ENCODE measurements at places on chromosomes 12 and 14.

GRCh38 chr12:100293017-100293416 lies 26.0 kb downstream of the SCYL2 start:
- DNase-seq: no peak

DNA sequence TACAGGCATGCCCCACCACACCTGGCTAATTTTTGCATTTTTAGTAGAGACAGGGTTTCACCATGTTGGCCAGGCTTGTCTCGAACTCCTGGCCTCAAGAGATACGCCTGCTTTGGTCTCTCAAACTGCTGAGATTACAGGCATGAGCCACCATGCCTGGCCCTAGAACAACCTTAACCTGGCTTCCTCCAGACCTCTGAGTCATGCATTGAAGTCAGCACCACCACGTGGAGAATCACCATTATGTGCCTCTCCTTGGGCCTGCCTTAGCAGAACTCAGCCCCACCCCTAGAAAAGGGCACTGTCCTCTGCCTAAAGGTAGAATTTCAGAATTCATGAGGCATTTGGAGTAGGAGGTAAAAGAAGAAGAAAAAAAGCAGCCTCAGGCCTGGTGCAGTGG lies 49.0 kb downstream of the LIMA1 start:
- DNase-seq: no peak

DNA sequence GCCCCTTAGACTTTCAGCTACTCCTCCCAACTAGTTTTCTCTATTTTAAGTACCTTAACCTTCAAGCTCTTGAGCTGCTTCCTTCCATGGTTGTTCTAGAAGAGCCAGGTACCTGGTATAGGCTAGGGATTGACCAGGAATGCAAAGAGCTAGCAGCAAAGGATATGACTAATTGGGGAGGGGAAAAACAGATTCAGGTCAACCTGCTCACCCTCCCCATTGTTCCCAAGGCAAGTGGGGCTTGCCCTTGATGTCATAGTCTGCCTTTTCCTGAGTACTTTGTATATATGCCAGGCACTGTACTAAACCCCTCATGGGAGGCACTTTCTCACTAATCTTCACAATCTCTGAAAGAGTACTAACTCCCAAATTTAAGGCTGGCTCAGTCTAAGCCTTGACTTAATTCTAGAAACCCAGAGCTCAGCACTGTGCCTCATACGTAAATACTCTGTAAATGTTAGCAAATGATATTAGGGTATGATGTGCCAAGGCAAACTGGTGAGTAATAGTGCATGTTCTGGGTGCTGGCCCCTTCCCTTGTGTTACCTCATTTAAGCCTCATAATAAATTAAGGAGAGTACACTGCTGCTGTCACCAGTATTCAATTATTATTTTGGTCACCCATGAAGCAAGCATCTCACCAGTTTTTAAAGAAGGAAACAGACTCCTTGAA lies 42.2 kb downstream of the SUDS3 start:
- DNase-seq: no peak

GRCh38 chr14:98198385-98198784 lies 1073.6 kb downstream of the BCL11B start:
- no peak for DNase-seq

- no peak for DNase-seq
These were observed 102.4 kb upstream of the METAP2 start for GRCh38 chr12:95371571-95371970.

DNA sequence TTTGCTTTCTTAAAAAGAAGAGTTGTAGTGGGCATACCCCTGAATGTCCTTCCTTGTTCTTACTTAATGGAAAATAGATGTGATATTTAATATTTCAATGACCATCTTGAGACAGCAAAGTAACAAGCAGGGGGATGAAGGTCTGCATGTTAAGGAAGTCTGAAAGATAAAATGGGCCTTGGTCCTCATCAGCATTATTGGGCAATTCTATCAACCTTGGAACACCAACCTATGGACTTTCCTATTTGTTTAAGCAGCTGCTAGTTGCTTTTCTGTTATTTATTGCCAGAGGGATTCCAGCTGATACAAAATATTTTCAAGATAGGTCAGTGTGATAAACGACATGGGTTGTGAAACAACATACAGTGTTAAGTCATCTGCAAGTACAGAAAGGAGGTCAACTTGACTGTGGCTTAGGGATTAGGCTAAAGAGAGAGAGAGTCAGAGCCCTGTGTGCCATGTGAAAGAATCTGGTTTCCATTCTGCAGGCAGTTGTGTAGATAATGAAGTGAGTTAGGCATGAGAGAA lies 16.4 kb upstream of the A2M start:
- DNase-seq: no peak

- DNase-seq: no peak
These were observed 12.0 kb downstream of the TM7SF3 start for GRCh38 chr12:27002141-27002540.

GRCh38 chr12:115378291-115378690 lies 694.3 kb upstream of the TBX3 start:
- no peak for DNase-seq

DNA sequence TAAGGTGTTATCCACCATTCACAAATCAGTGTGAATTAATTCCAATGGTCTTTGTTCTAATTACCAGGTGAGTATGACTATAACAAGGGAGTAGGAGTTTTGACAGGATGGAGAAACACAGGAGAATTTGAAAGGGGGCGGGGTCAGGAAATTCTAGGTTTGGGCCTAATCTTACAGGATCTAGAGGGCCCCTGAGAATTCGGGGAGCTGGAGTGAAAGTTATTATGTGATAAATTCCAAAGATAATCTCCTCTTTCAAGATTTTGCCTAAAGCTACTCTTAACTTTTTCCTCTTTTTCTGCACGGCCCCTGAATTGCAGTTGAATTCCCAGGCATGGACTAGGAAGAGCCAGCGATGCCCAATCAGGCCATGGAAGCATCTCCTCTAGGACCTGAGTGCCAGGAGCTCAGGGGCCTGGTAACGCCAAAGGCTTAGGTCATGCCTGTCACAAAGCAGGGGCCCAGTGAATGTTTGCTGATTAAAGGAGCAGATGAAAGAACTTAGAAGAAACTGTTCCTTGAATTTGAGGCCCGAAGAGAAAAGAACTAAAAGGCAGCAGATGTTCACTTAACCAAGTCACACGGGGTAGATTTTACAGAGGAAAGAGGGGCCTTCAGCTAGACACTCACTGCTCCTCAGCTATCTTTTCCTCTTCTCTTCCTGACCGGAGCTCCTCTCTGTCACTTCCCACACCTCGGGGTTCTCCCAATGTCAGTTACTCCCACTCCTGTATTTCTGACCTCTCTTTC lies 195.5 kb downstream of the PPM1H start:
- DNase-seq: no peak

GRCh38 chr12:19301688-19302087 lies 137.6 kb upstream of the AEBP2 start:
- no peak for DNase-seq

GRCh38 chr12:23543767-23544166 lies 405.7 kb downstream of the SOX5 start:
- DNase-seq: no peak

DNA sequence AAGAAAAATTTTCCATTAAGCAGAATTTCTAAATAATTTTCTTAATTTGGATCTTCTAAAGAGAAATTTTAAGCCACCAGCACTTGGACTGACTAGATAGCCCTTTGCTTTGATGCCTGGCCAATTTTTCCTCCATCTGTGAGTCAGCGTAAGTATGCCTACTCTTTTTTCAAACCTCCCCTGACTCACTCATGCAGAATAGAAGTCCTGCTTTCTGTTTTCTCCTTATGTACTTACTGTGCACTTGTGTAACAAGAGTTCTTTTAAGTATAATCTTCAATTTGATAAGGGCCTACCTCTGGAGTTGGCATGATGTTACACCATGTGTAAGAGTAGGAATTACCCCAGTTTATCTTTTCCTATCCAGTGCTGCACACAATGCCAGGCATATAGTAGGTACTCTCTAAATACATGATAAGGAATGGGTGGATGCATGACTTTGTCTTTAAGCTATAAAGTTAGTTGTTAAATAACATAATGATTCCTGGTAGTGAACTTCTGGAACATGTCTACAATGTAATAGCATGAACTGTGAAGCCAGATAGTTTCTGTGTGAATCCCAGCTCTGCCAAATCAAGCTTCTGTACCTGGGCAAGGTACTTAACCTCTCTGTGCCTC lies 329.6 kb downstream of the TMTC2 start:
- no peak for DNase-seq

GRCh38 chr12:68236421-68237059 lies 10.9 kb upstream of the IL26 start:
- DNase-seq: no peak
